ENCODE measurements at places on chromosomes 4 and X.

DNA sequence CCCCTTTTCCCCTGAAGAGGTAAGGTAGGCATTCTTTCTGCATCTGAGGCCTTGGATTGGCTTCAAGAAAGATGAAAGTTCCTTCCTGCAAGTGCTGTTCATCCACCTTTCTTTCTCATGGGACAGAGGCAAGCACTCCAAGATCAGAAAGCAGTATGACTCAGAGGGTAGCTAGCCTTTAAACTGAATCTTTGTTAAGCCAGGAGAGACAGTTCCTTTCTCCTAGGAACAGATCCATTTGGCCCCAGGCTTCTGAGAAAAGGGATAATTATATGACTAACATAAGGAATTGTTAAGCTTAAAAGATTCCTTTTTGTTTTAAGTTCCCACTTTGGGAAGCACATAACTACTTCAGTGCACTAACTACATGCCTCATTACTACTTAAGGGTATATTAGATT is 192.0 kb downstream of the PPP3CA start:
- DNase-seq = no peak

DNA sequence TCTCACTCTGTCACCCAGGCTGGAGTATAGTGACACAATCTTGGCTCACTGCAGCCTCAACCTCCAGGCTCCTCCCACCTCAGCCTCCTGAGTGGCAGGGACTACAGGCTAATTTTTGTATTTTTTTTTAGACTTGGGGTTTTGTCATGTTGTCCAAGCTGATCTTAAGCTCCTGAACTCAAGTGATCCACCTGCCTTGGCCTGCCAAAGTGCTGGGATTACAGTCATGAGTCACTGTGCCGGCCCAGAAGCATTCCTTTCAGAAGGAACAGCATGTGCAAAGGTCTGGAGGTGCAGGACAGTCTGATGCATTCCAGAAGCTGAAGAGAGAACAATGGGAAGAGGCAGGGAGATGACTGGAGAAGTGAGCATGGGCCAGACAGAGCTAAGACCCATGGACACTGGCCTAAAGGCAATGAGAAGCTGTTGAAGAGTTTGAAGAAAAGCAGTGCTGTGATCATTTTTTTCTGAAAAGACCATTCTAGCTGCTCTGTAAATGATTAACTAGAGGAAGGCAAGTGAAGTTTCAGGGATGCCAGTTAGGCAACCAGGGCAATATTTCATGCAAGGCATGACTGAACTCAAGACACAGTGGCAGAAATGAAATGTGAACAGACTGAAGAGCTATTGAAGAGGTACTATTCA is 43.2 kb downstream of the MANBA start:
- no peak for DNase-seq

DNA sequence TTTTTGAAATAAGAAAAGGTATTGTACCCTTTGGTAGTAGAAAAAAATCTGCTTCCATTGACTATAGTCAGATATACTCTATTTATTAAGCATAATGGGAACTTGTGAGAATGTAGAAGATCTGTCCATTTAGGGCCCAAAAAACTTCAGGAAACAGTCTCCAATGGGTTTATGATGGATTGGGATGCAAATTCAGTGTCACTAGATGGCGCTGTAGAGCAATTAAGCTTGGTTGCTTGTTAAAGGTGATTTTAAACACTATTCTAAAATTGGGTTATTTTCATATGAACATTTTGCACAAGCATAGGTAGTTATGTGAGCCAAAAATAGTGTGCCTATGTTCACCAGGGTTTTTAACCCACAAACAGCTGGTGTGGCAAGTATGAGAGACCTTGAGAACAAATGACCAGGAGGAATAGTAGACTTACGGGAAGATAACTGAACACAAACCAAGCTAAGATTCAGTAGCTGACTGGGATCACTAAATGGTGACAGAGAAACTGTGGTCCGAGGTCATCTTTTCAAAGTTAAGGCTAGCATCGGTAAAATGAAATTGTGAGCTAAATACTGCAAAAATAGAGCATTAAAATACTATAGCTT is 80.3 kb upstream of the LSM6 start:
- peak; percentile 51 for DNase-seq

DNA sequence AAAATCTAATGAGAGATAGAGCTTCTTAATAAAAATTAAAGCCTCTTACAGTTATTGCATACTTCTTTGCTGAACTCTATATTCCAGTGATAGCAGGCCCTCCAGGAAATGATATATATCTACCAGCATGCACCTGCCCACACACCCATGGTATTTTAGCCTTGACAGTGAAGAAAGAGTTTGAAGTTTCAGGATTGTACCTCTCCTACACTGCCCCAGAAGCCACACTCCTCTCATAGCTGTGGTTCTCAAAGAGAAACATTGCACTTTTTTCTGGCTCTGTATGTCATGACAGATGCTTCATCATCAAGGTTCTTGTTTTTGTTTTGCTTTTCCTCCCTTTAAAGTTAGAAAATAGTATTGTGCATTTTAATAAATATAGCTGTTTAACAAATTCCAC is 34.0 kb downstream of the INPP4B start:
- DNase-seq = no peak

DNA sequence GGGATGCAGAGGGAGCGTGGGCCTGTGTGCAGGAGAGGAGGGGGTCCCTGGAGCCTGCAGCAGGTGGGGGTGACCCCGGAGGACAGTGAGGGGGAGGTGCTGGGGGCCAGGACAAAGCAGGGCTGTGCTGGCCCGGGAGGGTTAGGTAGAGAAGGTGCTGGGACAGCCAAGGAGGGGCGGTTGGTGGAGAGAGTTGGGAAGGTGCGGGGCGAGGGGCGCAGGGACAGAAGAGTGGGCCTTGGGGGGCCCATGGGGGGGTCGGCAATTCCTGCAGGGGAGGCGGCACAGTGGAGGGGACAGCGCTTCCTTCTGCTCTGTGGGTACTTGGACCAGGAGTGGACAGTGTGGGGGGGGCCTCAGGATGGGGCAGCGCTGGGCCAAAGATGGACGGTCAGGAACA is 32.5 kb downstream of the LRPAP1 start:
- DNase-seq = no peak

DNA sequence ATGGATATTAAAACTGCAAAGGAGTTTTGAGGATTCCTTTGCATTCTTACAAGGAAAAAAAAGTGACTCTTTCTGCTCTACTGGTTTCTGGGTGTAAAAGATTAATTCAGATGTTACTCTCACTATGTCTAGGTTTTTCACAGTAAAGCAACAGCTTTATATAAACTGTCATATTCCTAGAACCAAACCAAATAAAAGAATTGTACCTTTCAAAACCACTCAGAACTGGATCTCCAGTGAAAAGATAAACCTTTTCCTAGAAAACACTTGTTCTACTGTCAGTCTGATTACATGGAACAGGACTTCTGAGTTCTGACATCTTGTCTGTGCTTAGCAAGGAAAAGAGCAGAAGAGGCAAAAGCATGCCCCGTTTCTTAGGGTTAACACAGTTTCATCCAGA is 5.0 kb upstream of the PPID start:
- no peak for DNase-seq

GRCh38 chr4:128653527-128654444 is 155.7 kb upstream of the JADE1 start:
- no peak for DNase-seq

GRCh38 chrX:131066237-131066636 is 8.1 kb downstream of the ARHGAP36 start:
- no peak for DNase-seq

DNA sequence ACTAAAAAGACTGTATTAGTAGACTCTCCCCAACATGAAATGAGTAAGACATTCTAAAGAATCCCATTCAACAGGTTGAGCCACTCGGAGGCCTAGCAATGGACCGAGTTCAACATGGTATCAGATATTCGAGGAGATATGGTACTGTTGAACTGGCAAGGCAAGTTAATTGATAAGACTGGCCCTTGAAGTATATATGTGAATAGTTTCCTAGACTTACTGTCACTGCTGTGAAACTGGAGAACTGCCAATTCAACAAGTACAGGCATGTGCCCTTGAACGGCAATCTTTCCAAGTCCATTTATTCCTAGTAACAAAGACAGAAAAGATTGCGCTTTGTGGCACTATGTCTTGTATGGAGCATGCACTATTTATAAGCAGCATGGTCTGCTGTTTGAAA is 24.4 kb downstream of the FAT1 start:
- DNase-seq = no peak

GRCh38 chrX:96722781-96723180 is 38.1 kb downstream of the DIAPH2 start:
- no peak for DNase-seq

GRCh38 chr4:150234246-150234645 is 156.0 kb downstream of the DCLK2 start:
- no peak for DNase-seq

- DNase-seq = no peak
These were observed 84.4 kb upstream of the PHOX2B start for GRCh38 chr4:41832961-41833360.

GRCh38 chr4:65773636-65774035 is 103.3 kb upstream of the EPHA5 start:
- no peak for DNase-seq

GRCh38 chrX:108268434-108269080 is 169.7 kb downstream of the COL4A6 start:
- DNase-seq = no peak

- peak; percentile 92 for DNase-seq
These were observed 168.7 kb downstream of the SCFD2 start for GRCh38 chr4:53196882-53197771.

DNA sequence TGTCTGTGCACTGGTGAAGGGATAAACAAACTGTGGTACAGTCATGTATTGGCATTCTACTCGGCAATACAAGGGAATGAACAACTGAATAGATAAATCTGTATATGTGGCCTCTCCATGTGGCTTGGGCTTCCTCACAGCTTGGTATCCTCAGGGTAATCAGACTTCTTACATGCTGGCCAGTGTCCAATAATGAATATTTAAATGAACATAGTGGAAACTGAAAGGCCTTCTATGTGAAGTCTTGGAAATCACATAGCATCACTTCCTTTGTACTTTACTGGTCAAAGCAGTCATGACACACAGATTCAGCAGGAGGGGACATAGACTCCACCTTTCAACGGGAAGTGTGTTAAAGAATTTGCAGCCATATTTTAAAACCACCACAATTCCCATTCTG is 33.4 kb upstream of the GPR101 start:
- DNase-seq = no peak

DNA sequence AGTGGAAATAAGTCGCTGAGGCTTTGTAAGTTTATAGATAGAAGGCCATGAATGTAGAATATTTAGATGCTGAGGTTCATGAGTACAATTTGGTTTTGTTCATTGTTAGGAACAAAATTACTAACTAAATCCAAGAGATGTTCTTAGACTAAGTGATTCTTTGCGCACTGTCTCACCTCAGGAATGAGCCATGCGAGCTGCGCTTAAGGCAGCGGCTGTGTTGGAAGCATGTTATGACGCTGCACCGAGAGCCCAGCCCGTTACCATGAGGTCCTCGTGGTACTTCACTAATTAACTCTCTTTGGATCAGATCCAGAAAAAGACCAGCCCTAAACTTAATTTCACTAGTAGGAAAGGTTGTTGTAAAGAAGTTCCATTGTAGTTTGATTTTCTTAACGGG is 166.2 kb downstream of the RAPGEF2 start:
- DNase-seq = no peak

- no peak for DNase-seq
These were observed 89.3 kb upstream of the KLF3 start for GRCh38 chr4:38574559-38575333.

GRCh38 chrX:103518571-103518970 is 718 bp downstream of the RAB40A start:
- DNase-seq = no peak

GRCh38 chrX:6660567-6661264 is 125.8 kb upstream of the VCX3A start:
- DNase-seq = no peak

DNA sequence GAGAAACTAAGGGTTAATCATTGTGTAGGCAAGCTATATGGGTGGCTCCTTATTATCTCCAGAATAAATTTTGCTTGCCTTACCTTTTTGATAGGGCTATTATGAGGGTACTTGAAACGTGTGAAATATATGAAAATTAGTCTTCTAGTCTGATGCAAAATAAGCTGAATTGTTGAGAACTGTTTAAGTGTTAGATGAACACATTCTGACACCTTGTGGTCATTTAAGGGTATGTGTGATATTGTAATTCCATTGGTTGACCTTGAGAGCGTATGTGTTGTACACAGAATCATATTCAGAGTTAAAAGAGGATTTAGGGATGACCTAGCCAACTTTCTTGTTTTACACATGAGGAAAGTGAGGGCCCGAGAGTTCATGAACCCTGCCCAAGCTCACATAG is 44.6 kb upstream of the LINC00632 start:
- DNase-seq = no peak

DNA sequence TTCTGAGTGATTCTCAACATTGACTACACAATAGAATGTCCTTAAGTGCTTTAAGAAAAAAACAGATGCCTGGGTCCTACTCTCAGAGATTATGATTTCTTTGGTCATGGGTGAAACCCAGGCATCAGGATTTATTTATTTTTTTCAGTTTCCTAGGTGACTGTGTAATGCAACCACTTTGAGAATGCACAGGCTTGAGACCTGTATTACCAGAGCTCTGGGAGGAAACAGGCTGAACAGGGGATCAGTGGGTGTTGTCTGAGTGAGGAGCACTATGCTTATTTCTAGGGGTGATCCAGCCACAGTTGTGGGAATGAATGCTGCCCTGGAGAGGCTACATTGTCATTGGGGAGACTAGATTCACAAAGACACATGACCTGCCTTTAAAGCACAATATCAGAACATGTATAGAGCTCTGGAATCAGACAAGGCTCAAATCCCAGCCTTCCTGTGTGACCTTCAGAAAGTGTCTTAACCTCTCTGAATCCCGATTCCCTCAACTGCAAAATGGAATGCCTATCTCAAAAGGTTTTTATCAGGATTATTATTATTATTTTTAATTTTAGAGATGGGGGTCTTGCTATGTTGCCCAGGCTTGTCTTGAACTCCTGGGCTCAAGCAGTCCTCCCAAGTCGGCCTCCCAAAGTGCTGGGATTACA is 61.6 kb upstream of the PRPS1 start:
- DNase-seq = no peak

DNA sequence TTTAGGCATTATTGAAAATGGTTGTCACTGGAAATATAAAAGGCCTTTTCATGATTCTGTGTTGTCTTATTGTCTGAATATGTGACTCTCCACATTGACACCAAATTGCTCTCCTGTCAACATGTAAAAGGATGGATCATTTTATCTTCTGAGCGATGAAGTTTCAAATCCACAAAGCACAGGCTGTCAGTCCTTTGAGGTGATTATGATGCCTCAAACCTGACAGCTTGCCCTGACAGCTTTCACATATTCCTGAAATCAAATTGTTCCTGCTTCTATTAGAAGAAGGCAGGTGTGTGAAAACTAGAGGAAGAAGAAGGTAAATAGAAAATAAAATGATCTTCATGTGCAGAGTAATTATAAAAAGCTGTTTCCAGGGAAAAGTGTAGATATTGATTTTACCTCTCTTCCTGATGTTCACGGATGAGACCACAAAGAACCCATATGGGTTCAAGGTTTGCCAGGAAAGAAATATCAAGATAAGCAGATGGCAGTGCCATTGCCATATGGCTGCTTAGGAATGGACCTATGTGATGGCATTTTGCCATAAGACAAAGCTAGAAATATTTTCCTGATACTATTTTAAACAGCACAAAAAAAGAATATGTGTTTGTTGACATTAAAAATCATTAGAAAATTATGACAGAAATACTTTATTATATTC is 1006.3 kb upstream of the AGA start:
- DNase-seq = no peak

- no peak for DNase-seq
These were observed 7.3 kb downstream of the MAEA start for GRCh38 chr4:1297023-1297395.

- peak; percentile 16 for DNase-seq
These were observed 119.6 kb downstream of the GATB start for GRCh38 chr4:151641167-151641566.

- no peak for DNase-seq
These were observed 772.9 kb upstream of the SLIT2 start for GRCh38 chr4:19478791-19479190.
